ENCODE measurements at places on chromosomes 16 and 17.

GRCh38 chr17:38403491-38403890 lies 24.8 kb upstream of the ARHGAP23 start:
- peak; percentile 41 for DNase-seq

DNA sequence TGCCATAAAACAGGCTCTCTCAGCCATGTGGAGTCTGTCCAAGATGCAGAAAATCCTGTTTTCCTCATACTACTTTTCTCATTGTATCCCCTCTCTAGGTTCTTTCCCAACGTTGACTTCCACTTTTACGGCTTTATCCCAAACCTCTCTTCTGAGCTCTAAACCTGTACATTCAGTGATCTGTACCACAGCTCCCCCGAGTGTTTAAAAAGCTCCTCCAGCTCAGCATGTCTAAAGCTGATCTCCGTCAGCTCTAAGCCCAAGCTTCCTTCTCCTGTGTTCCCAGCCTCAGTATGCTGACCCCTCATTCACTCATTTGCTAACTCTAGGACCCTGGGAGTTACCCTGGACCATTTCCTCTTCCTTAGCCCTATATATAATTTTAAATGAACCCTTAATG lies 144.6 kb downstream of the DNAH9 start:
- DNase-seq = no peak

DNA sequence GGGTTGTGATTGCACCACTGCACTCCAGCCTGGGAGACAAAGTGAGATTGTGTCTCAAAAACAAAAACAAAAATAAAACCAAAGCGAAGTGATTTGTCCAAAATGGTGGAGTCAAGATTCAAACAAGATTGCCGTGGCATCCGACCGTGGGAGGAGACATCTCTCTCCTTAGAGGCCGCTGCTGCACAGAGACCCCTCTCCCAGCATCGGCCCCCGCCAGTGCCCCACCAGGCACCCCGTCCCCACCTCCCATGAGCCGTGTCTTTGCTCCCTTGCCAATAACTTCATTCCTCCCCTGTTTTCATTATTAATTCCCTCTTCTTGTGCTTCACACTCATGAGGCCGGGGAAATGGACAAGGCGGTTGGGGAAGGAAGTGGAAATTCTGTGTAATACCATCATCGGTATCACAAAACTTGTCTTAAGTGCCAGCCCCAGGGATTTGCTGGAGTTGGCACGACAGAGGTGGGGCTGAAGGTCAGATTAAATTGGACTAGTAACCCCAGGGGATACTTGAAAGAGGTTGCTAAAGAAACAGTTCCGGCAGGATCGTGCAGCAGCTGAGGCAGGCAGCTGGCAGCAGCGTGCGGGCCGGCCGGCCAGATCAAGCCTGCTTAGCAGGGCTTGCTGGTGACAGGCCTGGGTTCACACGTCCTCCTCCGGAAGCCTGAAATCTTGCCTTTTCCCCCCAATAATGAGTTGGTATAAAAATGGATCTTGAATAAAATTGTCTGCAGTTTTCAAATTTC lies 66.8 kb downstream of the RTN4RL1 start:
- no peak for DNase-seq

GRCh38 chr17:419073-419735 lies 66.6 kb upstream of the RPH3AL start:
- DNase-seq = no peak

DNA sequence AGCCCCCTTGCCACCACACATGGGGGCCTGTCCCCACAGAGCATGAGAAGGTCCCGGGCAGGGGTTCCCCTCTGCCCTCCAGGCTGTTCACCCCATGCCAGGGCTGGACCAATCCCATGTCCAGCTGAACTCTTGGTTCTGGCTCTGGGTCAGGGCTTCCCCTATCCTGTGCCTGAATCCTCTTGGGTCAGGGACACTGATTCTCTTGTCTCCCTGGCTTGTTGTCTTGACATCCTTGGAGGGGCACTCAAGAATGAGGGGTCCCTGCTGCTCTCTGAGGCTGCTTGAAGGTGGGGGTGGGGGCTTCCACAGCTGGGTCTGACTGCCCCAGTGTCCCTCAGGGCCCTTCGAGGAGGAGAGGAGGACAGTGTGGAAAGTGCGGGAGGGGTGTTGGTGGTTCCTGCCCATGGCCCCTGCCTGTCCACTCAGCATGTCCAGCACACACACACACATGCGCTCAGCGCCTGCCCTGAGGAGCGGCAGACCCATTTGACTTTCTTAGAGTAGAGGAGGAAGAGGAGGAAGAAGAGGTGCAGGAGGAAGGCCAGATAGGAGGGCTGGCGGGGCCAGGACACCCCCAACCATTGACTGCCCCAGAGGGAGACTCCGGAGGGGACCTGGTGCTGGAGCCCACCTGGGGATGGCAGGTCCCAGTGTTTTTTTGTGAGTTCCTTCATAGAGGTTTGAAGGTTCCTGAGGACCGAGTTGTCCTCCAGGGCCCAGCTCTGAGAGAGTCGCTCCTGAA lies 47.0 kb downstream of the TNFRSF13B start:
- no peak for DNase-seq

DNA sequence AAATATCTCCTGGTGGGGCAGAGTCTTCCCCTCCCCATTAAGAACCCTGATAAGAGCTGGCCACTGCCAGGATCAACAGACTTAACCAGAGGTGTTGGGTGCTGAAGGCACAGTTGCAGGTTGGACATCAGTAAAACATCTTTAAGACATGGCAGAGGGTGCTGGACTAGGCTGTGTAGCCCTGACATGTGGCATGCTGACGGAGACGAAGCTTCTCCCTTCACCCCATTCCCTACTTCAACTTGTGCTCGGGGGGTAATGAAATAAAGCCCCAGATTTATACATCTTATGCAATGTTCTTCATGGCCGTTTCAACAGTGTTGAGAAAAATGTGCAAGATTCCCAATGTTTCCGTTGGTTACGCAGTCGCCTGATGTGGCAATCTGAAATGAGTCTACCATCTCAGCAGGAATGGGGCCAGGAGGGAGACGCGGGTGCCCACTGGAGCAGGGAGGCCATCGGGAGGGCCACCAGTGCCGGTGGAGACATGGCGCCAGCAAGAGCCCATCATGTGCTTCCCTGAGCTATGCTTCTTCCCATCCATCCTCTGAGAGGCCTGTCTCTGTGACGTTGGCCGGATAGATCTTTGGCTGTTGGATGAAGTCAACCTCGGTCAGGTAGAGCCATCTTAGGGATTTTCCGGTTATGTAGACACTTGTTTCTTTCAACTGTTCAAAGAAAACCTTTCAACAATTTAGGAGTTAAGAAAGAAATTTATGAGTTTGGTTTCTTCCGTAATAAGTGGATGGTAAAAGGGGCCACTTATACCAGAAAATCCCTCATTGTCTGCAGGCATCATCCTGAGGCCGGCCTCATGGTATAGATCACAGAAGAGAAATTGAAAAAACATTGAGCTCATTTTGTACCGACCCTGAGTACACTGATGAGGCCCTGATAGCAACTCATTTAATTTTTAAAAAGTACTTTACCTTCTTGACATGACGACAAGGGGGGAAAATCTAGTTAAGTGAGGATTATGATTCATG lies 6.4 kb downstream of the IRF8 start:
- no peak for DNase-seq

DNA sequence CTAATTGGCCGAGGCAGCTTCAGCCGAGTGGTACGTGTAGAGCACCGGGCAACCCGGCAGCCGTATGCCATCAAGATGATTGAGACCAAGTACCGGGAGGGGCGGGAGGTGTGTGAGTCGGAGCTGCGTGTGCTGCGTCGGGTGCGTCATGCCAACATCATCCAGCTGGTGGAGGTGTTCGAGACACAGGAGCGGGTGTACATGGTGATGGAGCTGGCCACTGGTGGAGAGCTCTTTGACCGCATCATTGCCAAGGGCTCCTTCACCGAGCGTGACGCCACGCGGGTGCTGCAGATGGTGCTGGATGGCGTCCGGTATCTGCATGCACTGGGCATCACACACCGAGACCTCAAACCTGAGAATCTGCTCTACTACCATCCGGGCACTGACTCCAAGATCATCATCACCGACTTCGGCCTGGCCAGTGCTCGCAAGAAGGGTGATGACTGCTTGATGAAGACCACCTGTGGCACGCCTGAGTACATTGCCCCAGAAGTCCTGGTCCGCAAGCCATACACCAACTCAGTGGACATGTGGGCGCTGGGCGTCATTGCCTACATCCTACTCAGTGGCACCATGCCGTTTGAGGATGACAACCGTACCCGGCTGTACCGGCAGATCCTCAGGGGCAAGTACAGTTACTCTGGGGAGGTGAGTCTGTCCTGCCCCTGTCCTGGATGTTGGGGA lies 16.1 kb downstream of the PSKH1 start:
- DNase-seq = no peak

GRCh38 chr16:78647019-78647418 lies 547.6 kb downstream of the WWOX start:
- DNase-seq = no peak

DNA sequence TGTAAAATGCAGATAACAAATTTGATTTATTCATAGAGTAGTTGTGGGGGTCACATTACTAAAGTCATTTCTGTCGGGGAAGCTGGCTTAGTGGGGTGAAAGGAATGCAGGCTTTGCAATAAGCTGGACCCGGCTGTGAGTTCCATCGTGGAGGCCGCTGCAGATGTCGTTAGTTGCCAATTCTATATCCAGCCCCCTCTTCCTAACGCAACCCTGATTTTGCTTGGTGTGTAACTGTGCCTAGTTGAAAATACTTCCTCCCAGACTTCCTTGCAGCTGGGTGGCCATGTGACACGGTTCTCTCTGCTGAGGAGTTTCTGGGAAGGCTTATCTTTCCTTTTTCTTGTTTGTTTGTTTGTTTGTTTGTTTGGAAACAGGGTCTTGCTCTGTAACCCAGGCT lies 4.5 kb downstream of the MFSD6L start:
- no peak for DNase-seq

DNA sequence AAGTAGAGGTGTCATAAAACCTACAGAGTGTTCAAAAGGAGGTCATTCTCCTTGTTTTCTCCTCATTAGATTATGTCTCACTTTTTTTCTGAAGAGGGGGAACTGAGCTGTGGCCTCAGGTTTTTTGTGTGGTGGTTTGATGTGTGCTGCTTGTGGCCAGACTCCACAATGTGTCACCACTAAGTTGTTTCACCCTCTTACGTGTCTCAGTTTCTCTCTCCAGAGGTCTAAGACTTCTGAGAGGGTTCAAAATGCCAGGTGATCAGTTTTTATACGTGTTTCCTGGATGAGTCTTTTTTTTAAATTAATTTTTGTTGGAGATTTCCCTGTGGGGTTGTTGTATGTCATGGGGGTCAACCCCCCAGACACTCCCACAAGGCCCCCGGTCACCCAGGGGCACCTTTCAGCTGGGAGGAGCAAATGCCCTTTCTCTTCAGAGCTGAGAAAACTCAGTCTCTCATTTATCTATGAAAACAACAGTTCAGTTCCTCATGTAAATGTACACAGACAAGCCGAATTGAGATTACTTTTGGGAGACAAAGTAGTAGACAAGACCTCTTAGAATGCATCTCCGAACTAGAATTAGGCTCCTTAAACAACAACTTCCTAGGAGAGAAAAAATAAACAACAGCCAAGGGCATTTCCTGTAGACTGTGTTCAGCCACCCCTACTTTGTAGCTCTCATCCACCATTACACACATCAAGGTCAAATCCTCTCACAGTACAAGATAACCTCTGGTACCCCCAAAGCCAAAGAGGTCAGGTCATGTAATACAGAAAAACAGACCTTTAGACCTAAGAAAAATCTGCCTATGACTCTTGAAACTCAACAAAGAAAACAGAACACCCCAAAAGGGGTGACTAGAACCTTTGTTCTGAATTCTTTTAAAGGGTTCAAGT lies 23.9 kb upstream of the TMEM98 start:
- no peak for DNase-seq

GRCh38 chr17:35372846-35373533 lies 431 bp downstream of the SLFN11 start:
- peak; percentile 17 for DNase-seq

DNA sequence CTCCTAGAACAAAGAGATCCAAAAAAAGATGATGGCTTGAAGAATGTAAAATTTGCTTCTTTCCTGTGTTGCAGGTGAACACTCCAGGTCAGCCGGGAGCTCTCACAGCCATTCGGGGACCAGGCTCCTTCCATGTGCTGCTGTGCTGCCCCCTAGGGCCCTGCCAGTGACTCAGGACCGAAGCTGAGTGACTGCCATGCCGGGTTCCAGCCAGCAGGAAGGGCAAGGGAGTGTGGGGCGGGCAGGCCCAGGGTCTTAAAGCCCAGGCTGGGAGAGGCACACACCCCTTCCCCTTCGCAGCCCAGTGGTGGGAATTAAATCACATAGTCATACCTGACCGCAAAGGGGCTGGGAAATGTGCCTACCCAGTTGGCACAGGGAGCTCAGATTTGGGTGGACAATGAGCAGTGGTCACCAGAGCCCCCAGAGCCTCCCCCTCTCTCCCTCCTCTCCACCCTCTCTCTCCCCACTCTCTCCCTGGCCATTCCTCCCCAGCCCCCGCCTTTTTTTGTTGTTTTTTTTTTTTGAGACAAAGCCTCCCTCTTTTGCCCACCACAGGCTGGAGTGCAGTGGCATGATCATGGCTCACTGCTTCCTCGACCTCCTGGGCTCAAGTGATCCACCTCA lies 11.5 kb downstream of the EPOP start:
- peak; percentile 63 for DNase-seq

DNA sequence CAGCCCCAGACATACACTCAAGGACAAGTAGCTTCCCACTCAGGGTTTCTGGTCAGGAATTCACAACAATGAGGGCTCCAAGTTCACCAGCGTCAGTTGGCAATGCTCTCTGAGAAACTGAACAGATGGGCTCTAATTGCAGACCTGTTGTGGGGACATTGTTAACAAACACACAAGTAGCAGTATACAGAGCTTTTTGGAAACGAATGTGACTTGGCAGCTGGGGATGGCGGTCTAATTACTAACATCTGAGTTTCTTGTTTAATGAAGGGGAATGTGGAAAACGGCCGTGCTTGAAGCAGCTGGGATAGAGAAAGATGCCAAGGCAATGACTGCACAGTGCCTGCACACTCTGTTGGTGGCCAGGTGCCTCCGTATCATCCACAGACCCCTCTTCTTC lies 316.1 kb upstream of the IRX3 start:
- DNase-seq = peak; percentile 1

DNA sequence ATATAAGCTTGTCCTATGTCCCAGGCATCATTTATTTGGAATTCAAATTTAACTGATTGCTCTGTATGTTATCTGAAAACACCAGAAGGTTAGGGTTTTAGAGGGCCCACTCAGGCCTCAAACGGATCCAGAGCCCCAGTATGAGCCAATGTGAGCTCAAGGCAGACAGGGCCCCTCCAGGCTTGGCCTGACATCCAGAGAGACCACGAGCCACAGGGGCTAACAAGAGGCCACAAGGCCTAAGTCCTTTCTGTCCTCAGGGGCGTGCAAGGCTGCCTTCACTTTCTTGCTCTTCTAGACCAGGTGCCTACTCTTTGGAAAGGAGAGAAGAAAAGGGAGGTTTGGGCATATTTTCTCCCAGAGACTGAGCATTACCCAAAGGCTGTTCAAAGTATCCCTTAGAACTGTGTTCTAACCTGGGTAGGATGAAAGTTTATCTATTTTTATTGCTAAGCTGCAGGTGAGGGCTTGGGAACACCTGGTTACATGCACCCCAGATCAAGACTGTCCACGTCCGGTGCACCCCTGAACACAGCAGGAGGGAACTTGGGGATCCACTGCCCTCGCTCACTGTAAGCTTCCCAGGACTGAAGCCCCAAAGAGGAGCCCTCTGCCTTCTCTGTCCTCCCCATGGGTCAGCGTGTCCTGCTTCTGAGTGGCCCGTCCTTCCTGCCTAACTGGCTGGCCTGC lies 1.5 kb upstream of the ENGASE start:
- DNase-seq = no peak

GRCh38 chr17:75244133-75244866 lies 17.1 kb downstream of the GGA3 start:
- no peak for DNase-seq
